ENCODE measurements at places on chromosomes 12 and 14.

DNA sequence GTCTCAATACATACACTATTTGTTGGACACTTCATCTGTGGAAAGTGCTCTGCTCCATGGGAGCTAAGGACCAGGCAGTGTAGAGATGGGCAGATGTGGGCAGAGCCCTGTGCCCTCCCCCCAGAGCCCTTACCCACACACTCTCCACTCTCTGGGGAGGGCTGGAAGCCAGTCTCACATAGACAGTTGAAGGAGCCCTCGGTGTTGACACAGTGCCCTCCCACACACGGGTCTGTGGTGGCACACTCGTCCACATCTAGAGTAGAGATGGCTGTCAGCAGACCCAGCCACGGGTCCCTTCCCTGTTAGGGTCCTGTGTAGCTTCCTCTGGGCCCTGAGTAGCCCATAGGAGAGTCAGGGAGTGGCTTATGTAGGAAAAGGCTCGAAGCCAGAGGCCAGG is 14.3 kb downstream of the ISCA2 start:
- DNase-seq: no peak

- DNase-seq: no peak
Observed at GRCh38 chr12:101813117-101813516, 17.6 kb downstream of the GNPTAB start.

DNA sequence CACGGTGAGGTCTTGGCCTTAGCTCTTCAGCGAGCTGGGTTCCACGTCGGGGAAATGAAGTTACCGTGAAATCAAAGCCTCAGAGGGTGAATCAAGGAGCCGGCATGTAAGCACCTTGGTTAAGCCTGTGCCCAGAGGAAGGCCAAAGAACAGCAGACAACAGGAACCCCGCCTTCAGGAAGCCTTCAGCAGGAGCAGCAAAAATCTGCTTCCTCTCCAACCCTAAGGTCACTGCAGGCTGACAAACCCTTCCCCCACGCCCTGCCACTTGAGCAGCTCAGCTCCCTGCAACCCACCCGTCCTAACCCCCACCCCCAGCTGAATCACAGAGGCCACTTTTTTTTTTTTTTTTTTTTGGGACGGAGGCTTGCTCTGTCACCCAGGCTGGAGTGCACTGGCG is 72.9 kb upstream of the LTA4H start:
- DNase-seq: peak; percentile 12

- no peak for DNase-seq
Observed at GRCh38 chr12:84772281-84772680, 140.3 kb downstream of the SLC6A15 start.

DNA sequence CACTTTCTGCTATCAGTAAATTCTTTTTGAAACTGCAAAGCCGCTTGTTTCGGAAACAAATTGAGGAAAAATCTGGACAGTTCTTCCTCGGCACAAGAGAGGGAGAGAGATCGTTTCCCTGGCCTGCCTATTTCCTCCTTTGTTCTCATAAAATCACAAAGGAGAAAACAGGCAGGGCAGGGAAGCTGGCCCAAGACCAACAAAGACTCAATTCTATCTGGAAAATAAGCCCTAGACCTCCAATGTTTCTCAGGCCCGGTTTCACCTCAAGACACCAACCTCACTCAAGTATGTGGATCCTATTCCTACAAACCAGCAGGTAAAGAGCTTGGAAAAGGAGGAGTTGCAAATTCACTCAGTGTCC is 19.5 kb downstream of the DICER1 start:
- DNase-seq: no peak

DNA sequence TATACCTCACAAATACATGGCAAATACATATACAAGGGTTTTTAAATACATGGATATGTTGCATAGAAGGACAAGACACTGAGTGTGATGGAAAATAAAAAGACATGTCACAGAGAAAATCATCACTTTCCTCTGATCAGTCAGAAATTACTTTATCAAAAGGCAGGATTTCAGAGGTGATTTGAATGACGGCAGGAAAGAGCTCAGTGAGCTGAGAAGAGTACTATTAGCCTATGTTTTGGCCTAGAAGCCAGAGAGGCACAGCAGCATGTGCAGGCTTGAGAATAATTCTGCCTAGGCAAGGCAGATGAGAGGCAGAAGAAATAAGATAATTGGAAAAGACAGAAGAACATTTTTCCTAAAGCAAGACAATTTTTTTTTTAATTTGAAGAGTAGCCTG is 94.9 kb downstream of the BCAT1 start:
- no peak for DNase-seq

- no peak for DNase-seq
Observed at GRCh38 chr12:98439471-98439951, 75.9 kb upstream of the TMPO start.

DNA sequence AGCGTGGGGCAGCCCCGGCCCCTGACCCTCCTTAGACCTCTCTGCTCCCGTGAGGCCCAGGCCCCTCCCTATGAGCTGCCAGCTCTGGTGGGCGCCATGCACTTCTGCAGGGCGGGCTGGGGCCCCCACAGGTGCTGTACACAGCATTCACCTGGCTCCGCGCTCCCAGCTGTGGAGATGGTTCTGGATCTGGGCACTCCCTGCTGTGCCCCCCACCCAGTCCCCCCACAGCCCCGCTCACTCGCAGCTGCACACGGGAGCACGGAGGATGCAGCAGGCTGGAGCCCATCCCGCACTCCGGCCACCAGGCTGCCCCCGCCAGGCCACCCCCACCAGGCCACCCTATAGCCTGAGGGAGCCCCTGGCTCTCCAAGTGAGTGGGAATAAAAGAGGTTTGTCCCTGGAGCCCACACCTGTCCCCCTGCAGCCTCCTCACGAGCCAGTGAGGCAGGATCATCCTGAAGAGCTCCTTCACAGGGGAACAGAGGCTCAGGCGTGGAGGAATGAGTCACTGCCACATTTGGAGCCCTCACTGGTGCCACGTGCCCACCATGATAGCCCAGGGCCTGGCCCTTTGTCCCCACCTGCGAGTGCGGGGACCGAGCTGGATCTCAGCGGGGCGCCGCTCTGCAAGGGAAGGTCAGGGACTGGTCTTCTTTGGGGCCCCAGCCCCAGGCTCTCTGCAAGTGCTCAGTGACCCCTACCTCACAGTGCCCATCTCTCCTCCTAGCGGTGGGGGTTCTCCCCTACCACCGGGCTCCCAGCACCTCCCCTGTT is 1.9 kb downstream of the ADSS1 start:
- no peak for DNase-seq

DNA sequence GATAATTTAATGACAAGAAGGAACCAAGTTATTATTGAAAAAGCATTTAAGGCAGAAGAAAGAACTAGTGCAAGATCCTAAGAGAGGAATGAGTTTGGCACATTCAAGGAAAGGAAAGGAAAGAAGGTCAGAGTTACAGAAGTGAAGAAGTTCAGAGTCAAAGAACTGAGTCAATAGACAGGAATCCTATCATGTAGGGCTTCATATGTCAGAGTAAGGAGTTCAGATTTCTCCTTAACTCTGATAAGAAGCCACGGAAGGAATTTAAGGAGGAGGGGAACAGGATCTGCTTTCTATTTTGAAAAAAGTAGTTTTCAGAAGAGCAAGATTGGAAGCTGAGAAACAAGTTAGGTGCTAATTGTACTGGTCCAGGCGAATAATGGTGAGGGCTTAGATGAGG is 223.1 kb upstream of the FOXN3 start:
- DNase-seq: no peak

- DNase-seq: no peak
Observed at GRCh38 chr12:106704081-106704480, 70.4 kb upstream of the RIC8B start.

DNA sequence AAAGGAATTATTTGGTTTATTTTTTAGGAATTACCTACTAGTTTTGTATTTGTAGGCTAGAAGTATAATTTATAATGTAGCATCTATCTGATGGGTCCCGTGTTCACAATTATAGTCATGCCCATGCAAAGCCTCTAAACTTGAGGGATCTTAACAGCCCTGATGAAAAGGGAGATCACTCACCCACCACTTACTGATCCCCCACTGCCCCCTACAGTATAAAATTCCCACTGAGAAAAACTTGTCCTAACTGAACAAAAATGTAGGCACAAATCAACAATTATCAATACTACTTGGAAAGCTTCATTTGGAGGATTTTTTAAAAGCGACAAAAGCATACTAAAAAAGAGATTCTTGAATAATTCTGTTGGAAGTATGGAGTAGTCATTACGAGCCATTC is 21.0 kb downstream of the WIF1 start:
- no peak for DNase-seq

DNA sequence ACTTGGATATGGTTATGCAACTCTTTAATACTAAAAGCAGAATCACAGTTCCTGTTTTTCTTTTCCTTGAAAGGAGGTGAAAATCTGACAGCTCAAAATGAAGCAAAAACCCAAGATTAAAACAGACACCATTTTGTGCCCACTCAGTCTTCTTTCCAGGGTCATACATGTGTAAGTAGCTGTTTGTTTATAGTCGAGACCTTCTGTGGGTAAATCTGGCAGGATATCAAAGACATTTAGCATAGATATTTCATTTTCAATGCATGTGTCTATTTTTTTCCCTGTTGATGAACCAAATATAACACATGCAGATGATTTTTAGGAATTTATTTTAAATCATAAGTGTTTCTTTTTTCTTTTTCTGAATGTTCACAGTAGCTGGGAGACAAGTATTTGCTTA is 398.8 kb downstream of the FOXG1 start:
- DNase-seq: no peak

DNA sequence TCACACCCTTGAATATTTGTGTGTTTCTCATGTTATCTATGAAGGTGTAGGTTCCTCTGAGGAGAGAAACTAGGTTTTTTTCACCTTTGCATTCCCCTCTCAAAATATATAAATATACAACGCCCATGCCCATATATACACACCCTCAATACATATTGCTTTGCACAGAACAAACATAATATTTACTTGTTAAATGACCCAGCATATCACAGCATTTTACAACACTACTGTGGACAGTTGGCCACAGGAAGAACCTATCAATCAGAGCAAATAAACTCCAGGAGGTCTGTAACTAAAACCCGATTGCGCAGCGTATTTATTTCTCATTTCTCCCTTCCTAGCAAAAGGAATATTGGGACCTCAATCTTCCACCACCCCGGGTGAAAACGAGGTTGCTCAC is 196.0 kb downstream of the SLC5A8 start:
- DNase-seq: no peak

- DNase-seq: no peak
Observed at GRCh38 chr14:64202716-64203115, 91.5 kb downstream of the ESR2 start.

DNA sequence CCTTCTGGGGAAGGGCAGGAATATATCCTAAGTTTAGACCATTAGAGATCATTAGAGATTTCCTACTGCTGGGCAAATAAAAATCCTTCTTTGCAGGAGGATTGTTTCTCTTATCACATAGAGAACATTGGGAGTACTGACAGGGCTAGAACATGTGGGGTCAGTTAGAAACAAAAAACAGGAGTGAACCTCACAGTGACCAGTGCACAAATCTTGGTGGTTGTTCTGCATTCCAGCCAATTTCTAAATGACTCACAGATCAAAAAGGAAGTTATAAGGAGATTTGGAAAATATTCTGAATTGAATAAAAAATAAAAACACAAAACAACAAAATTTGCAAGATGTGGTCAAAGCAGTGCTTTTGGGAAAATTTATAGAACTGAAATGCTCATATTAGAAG is 118.8 kb downstream of the LLPH start:
- DNase-seq: no peak

DNA sequence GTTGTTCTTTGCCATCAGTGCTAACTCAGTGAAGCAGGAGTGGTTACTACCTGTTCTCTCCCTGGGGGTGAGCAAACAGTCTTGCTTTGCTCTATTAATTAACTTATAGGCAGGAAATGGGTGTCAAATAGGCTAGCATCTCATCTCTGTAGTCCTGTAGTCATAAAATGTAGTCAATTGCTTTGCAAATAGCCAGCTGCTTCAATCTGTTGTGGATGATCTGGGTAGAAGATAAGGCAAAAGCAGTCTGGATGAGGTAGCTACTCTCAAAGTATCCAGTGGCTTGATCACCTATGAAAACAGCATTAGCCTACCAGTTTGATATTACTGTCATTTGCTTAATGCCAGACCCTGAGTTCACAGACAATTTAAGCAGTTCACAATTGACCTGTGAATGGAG is 369.0 kb upstream of the TMTC1 start:
- DNase-seq: no peak

DNA sequence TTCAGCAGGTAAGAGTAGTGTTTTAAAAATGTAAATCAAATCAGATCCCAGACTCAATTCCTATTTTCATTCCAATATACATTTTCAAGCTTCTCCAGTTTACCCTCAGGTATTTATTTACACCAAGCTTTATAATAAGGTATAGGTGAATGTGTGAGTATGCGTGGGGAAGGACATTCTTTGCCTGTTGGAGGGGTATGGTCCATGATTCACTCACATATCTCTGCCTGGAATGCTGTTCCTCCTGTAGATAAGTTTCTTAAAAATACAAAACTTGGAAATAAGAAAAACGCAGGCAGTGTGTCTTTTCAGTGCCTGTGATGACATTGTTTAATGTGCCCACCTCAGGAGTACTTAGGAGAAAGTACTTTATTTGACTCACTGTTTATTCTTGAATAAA is 118.6 kb downstream of the CCDC91 start:
- DNase-seq: no peak

- peak; percentile 77 for DNase-seq
Observed at GRCh38 chr14:61147831-61148549, 133.1 kb downstream of the TMEM30B start.

DNA sequence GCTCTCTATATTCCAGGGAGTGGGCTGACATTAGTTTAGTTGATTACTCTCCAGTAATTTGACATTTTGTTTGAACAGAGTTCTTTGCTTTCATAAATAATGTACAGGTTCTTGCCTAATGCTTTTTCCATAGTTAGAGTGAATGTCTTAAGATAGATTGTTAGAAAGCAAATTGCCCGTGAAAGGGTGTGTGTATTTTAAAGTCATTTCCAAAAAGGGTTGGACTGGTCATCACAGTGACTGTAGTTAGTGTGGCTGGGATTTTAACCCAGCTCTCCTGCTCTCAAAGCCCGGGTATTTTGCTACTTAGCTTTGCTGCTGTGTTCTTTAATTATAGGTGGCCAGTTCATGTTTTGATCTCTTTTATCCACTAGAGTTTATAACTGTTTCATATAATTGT is 74.2 kb downstream of the DNAH10 start:
- DNase-seq: no peak

GRCh38 chr12:89733579-89734201 is 25.1 kb upstream of the ATP2B1 start:
- no peak for DNase-seq

Measured in muscle of arm (tissue), 14 donors.